CD4-positive, alpha-beta T cell treated with Interferon alpha-2 for 1 hour (primary cell): ENCODE measurements at places on chromosomes 12 and 14.
A peak's percentile ranks its signal among the peaks of the same experiment; 100 is the strongest.

DNA sequence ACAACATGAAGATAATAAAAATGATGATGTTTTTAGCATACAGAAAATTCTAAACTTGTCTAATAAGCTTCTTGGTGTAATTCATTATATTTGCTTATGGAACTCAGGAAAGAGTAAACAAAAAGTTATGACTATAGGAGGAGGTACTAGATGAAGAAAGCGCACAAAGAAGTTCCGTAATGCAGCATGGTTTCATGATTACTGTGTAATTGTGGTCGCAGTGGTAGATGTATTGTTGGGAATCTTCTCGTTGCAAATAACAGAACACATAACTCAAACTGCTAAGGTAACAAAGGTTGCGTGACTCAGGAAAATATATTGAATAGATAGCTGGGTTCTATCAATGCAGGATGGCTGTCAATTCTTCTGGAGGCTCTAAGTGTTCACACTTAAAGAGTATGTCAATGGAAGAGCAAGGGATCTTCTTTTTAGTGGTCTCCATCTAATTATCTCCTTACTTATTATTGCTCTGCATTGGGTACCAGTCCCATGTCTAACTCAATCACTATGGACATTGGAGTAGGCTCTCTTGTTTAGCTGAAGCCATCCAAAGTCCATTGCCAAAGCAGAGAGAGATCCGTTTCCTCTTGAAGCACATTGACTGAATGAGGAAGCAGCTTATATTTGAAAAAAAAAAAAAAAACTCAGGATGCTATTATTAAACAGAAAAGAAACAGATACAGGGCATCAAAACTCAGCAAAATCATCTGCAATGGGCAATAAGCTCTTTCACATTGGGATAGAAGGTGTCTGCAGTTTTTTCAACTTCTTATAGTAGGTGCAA, 283.4 kb upstream of the ATP2B1 start:
- DNase-seq, result no peak

GRCh38 chr12:102685172-102685571, 204.8 kb upstream of the IGF1 start:
- no peak for DNase-seq

- no peak for DNase-seq
These were observed 1.8 kb downstream of the TRAF3 start for GRCh38 chr14:102779084-102779462.

DNA sequence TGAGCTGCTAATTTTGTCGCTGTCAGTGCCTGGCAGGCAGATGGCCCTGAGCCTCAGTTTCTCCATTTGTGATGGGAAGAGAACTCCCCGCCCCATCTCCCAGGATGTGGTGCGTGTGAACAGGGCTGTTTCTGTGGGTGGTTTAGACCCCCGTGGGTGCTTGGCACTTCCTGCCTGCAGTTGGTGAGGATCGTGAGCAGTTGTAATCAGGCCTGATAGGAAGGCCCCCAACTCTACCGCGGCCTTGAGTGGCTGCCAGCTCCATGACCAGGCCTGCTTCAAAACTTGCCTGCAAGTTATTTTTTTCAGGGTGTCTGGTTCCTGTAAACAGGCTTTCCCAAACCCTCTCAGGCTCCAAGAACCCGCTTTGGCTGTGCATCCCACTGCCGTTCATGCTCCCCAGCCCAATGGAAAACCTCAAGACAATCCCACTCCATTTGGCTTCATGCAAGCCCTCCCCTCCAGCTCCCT, 138.4 kb downstream of the ZFP36L1 start:
- DNase-seq, result no peak

DNA sequence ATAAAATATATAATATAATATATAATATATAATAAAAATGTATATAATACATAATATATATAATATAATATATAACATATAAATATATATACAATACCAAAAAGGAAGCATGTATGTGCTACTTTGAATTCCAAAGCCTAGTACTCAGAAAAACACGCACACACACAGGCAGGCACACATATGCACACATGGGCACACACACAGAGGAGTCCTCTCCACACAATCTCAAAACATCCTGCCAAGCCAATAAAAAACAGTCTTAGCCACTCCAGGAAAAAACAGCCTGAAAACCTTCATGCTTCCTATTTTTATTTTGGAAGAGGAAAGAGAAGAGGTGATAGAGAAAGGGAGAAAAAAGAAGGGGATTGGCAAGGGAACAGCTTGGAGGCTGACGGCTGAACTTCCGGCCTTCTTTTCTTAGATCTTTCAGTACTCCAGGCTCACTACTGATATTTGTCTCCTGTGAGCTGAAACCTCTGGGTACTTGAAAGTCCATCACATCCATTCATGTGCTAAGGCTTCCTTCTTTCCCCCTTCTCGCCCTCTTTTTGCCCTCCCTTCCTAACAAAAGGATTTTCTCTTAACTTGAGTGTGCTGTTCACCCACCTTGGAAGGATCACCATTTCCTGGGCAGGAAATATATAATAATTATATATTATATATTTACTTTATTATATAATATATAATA, 394.2 kb downstream of the NUAK1 start:
- DNase-seq, result no peak

GRCh38 chr12:57813971-57814772, 4.4 kb downstream of the AVIL start:
- no peak for DNase-seq

GRCh38 chr12:106265116-106265515, 17.3 kb upstream of the CKAP4 start:
- DNase-seq, result no peak

DNA sequence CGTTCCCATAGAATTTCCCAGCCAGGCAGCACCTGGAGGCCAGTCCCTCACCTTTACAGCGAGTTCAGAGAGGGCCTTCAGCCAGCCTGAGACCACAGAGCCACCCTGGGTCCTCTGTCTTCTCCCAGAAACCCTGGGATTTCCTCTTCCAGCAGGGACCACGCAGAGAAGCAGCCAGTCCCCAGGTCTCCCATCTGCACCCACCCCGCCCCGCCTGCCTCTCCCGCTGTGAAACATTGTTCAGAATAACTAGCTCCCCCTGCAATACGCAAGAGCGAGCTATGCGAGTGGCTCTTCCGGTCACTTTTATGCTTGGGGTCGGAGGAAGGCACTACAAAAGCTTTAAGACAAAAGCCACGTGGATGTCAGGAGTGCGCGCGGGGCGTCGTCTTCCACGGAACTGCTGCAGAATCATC, 77.8 kb downstream of the SERPINA3 start:
- DNase-seq, result no peak

- no peak for DNase-seq
These were observed 104.4 kb downstream of the PIWIL1 start for GRCh38 chr12:130441771-130442760.

GRCh38 chr14:91509083-91509877, 830 bp downstream of the PPP4R3A start:
- DNase-seq, result peak; percentile 41

- peak; percentile 81 for DNase-seq
These were observed 672 bp upstream of the ESR2 start for GRCh38 chr14:64294672-64295413.

DNA sequence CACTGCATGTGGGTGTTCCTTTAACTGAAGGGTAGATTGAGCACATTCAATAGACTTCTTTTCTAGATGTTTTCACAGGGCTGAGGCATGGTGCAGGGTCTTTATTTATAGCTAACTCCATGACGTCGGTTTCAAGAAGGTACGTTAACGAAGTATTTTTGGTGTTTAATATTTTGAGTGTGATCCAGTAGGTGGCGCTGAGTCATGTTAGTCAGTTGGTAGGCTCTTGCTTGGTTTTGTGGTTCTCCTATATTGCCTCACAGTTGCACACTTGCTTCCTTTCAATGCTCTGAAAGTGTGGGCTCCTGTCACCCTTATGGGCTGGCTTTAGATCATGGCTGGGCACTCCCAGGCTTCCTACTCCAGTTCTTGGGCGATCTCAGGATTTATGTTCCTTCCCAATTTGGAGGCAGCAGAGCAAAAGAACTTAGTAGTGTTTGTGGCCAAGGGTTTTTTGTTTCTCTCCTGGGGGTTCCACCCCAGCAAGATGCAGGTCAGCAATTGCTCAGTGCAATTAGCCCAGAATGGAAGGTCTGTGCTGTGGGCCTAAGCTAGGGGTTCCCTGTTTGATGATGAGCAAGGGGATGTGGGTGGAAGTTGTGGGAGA, 471.6 kb upstream of the FOXG1 start:
- no peak for DNase-seq

DNA sequence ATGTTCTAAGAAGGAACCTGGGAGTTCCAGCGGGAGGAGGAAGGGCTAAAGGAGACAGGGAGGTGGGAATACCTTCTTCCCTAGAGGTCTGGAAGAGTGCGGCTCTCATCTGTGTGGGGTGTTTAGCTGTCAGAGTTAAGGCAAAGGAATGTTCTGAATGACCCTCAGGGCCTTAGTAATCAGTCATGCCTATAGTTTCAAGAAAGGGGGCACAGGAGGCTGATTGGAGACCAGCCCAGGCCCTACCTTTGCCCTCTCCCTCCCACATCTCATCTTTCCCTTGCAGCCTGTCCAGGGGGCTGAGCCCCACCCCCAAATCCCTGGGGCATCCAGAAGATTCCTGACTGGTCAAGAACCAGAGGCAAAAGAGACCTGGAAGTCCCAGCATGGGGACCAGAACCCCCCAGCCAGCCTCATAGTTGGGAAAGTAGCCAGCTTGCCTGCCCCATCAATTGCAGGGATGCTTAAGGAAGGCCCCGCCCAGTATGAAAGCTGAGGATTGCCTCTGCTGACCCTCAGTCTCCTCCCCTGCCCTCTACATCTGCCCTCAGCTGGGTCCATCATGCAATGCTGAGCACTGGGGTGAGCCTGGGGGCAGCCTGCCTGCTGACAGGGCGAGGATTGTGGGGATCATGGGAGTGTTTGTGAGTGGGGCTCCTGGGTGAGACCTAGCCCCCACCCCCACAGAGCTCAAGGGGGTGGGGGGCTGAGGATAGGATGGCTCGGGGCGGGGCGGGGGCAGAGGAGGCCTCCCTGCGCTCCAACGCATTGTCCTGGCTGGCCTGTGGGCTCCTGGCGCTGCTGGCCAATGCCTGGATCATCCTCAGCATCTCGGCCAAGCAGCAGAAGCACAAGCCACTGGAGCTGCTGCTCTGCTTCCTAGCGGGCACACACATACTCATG, 1.8 kb downstream of the GPR162 start:
- no peak for DNase-seq

DNA sequence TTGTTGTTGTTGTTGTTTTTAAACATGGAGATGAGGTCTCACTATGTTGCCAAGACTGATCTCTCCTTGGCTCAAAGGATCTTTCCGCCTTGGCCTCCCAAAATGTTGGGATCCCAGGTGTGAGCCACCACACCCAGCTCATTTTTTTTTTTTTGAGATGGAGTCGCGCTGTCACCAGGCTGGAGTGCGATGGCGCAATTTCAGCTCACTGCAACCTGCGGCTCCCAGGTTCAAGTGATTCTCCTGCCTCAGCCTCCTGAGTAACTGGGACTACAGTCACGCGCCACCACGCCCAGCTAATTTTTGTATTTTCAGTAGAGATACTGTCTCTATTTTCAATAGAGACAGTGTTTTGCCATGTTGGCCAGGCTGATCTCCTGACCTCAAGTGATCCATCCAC, 4.9 kb upstream of the CLIP1 start:
- DNase-seq, result no peak

DNA sequence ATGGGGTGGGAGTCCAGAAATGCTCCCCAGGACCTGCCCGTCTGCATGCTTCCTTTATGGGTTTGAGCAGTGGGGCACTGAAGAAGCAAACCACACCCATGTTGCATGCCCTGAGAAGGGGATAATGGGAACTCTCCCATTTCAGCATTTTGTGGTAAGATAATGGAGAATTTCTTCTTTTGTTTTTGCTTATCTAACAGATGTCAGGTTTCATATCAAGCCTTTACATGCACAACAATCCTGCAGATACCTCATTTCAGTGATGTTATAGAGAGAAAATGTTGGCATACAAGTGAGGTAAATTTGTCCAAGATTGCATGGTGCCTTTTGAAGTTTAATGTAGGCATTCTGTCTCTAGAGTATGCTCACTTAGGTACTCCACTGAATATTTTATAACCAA, 177.0 kb downstream of the ALX1 start:
- no peak for DNase-seq

GRCh38 chr14:90747909-90748308, 68.3 kb downstream of the TTC7B start:
- DNase-seq, result no peak

DNA sequence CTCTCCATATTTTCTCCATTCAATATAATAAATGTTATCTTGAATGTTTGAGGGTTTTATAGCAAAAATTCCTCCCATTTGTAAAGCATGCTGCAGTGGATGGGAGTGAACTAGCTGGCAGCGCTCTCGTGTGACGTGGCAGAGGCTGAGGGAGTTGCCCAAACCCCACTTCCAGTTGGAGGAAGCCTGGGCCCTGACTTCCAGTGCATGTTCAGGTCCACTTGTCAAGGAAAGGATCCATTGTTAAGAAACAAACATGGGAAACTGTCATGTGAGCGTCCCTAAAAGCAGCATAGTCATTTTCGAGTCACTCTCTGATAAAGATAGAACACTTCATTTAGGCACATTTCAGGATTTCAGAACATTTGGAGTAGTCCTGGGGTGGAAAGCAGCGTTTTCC, 116.6 kb downstream of the SLC25A47 start:
- DNase-seq, result no peak

- no peak for DNase-seq
These were observed 22.7 kb downstream of the GPR19 start for GRCh38 chr12:12673296-12673695.

DNA sequence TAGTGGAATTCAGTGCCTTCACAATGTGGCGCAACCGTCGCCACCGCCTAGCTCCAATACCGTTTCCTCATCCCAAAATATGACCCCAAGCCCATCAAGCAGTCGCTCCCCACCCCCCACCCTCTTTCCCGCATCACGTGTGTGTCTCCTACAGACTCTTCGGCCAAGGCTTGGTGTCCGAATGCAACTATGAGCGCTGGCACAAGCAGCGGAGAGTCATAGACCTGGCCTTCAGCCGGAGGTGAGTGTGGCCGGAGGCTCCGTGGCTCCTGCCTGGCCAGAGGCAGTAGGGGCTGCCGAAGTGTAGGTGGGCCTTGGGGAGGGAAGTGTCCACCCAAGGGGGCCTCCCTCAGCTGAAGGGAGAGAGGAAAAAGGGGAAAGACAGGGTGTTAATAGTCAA, 15.8 kb downstream of the CYP46A1 start:
- no peak for DNase-seq

- no peak for DNase-seq
These were observed 468.5 kb upstream of the MGAT4C start for GRCh38 chr12:86724716-86725115.

- no peak for DNase-seq
These were observed 23.1 kb downstream of the ADCY6 start for GRCh38 chr12:48765753-48766162.

DNA sequence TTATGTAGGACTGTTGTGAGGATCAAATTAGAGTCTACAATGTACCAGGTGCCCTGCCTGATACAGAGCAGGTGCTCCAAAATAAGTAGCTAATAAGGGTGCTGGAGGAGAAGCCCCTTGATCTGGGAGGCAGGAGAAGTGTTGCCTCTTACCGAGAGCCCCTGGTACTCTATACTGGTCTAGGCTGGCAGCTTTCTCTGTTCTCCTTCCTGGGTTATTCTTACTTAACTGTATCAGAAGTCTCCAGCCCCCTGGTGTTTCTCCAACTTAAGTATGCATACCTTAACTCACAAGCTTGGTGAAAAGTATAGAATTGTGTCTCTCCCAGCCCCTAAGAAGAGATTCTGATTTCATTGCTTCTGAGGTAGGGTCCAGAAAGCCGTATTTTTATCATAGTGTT, 254.9 kb downstream of the LRIG3 start:
- DNase-seq, result no peak
